ENCODE measurements at places on chromosomes 2 and 18.

DNA sequence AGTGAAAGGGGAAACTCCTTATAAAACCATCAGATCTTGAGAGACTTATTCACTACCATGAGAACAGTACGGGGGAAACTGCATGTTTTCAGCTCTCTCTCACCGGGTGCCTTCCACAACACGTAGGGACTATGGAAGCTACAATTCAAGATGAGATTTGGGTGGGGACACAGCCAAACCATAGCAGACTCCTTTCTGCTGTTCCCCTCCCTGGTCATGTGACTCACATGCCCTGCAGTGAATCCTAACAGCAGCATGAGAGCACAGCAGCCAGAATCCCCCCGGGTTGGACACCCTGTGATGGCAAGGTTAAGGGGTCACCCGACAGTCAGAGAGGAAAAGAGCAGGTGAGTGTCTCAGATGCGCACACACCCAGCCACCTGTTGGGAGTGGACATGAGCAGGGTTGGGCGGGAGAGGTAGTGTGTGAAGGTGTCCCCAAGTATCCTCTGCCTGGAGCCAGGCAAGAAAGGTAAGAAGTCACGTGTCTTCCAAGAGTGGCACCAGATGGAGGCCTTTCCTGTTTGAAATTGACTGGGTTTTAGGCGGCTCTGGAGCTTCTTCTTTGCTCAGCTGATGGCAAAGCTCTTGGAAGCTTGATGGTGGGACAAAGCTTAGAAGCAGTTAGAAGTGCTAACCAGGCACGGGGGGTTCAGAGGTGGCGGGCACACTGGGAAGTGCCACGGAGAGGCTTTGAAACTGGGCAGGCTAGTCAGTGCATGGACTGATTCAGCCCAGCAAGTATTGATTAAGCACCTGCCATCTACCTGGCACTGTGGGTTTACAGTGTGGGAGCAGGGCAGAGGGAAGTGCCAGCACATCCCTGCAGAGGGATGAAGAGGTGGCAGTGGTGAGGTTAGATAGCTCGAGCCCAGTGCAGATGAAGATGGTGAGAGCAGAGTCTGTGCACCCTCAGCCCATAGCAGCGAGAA lies 68.7 kb downstream of the RHOB start:
- DNase-seq, result no peak

GRCh38 chr2:58019229-58019628 lies 27.4 kb upstream of the VRK2 start:
- no peak for DNase-seq

- no peak for DNase-seq
Measured at GRCh38 chr2:163187995-163188655, 349.6 kb upstream of the KCNH7 start.

- DNase-seq, result no peak
Measured at GRCh38 chr2:129929321-129930290, 49.9 kb upstream of the RAB6C start.

- DNase-seq, result no peak
Measured at GRCh38 chr2:191646163-191646902, 31.6 kb upstream of the NABP1 start.
